ENCODE measurements at places on chromosomes 3 and 15.

DNA sequence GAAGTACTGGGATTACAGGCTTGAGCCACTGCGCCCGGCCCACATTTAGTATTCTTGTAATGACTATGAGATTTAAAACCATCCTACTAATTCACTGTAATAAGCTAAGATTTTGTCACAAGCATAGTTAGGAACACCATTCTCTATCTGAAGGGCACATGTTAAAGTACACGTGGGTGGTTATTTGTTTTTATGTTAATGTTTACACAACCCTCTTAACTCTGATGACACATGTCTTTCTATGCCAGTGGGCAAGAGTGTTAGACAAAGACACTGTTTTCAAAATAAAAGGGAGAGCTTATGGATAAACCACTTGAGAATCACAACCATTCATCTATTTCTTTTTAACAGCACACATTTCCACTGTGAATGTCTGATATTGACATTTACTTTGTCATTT lies 537.6 kb upstream of the IL12A start:
- no peak for DNase-seq

DNA sequence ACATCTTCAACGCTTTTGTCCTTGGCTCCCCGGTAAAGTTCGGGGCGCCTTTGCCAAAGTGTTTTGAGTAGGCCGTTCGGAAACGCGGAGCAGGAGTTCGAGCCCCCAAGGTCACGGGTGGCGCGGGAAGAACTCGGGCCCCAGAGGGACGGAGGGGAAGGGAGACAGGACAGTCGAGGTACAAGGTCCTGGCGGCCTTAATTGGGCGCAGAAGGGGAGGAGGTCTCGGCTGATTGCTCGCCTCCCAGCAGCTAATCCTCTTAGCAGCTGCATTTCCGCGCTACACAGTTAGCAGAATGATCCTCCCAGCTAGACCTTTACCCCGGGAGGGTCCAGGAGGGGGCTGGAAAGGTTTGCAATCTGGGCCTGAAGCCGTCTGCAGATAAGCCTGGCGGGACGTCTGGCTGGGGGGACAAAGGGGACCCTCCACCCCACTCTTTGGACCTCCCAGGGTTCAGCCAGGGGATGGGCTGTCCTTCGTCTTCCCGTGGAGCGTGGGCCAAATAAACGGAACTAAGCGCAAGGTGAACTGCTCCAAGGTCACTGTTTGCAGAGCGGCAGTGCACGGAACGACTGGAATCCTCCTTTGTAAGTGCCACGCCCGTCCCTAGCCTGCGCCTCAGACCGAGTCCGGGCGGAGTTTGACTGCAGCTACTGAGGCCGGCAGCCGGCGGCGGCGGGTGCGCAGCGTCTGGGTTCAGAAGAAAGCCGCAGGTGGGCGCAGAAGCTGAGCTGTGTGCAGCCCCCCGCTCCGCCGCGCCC lies 7.2 kb downstream of the EOMES start:
- no peak for DNase-seq

DNA sequence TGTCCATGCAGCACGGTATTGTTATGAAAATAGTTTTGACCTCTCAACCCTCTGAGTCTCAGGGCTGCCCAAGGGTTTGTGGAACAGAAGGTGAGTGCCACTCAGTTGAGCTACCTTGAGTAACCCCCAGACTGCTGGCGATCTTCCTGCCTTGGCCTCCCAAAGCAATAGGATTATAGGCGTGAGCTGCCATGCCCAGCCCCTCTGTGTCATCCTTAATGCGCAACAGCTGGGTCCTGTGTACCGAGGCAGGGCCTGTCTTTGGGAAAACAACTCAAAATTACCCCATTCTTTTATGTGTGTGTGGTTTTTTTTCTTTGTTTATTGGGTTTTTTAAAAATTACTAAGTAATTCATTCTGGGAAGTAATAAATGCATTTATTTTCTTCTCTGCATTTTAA lies 78.3 kb upstream of the TPM1 start:
- DNase-seq: no peak

- DNase-seq: no peak
Measured at GRCh38 chr15:58977887-58978286, 9.6 kb upstream of the RNF111 start.

DNA sequence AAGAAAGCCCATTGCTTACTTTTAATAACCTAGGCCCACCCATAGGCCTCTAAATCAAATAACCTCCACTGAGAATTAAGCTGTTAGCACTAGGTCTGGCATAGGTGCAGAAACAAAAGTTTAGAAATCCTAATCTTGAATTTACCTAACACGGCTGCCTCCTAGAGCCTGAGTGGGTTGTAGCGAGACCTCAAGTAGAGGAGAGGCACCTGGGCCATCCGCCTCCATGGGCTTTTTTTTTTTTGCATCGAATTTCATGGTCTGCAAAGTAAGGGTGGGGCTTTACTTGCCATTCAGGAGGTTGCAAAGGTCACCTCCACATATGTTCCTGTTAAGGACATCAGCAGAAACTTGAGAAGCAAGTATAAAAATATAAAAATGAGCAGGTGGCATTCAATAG lies 6.6 kb upstream of the TPM1 start:
- no peak for DNase-seq

GRCh38 chr3:110750201-110750600 lies 321.4 kb upstream of the NECTIN3 start:
- DNase-seq: no peak

- DNase-seq: no peak
Measured at GRCh38 chr15:75058127-75058905, 34.9 kb downstream of the PPCDC start.

DNA sequence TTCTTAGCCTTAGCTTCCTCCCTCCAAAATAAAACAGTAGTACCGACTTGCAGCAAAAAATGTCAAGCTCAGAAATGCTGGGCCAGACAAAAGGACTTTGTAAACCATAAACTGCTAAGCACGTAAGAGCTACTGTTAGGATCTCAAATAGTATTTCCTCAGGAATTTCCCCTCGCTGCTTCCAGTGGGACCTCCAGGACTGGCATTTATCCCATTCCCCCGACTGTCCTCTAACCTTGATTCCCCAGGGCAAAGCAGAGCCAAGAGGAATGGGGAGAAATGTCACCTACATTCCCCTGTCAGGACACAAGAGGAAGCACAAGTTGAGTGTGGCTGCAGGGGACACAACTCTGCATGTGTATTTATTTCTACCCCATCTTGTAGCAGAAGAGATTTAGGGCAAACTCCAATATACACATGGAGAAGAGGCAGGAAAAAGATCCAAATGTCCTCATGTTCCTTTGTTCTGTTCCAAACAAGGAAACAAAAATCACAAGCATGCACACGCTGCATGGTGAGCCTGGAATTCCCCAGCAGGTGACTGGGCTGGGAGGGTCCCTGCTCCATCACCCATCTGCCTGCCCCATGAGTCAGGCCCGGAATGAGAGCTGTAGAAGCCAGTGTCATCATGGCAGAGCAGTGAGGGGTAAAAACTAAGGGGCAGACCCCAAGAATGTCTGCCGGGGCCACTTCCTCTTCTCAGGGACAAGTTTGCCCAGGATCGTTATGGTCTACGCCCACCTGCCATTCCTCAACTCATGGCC lies 4.2 kb downstream of the STOML1 start:
- DNase-seq: no peak

DNA sequence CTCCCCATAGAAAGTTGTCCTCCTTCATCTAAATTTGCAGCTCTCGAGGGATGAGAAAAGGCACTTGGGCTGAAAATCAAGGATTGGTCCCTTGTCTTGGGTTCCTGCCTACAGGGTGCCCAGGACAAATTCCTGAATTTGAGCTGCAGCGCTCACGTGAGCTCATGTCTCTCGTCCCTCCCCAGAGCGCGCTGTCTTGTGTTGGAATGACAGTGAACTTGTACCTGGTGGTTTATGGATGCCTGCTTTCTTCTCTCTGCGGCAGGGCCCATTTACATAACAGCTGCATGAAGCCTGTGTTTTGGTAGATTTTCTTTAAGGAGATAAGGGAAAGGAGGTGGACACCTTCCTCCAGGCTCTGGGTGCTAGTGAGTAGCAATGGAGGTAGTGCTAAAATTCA lies 4.3 kb downstream of the RYR3 start:
- DNase-seq: no peak

DNA sequence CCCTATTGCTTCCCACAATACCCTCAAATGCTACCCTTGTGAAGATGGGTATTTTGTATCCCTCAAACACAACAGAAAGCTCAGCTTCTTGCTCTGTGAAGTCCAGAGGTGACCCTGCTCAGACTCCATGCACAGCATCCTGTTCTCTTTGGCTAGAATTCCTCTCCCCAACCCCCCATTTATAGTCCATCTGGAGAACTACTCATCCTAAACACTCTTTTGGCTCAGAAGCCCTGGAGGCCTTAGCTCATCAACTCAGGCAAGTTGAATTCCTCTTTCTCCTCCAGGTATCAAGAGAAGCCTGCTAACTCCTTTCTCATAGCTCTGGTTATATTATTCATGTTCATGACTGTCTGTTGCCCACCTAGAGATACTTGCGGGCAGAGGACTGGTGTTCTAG lies 18.3 kb upstream of the GASK1A start:
- no peak for DNase-seq

- DNase-seq: no peak
Measured at GRCh38 chr15:76380249-76380648, 43.7 kb downstream of the ISL2 start.

DNA sequence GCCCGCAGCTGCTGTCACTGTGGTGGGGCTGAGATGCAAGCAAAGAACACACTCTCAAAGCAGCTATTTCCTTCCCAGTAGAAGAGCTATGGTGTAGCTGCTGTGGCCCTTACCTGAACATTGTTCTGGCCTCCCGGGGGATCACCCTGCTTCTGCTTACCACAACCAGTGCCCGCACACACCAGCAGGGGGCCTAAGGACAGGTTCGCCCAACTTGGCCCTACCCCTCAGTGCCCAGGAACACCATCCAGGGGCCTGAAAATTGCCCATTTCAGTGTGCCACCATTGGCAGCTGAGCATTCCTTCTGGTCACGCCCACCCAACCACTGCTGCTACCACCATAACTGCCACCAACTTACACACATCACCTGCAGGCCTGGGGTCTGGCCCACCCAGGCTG lies 113.0 kb downstream of the TP63 start:
- DNase-seq: no peak

- no peak for DNase-seq
Measured at GRCh38 chr3:113249111-113249510, 37.8 kb downstream of the BOC start.

DNA sequence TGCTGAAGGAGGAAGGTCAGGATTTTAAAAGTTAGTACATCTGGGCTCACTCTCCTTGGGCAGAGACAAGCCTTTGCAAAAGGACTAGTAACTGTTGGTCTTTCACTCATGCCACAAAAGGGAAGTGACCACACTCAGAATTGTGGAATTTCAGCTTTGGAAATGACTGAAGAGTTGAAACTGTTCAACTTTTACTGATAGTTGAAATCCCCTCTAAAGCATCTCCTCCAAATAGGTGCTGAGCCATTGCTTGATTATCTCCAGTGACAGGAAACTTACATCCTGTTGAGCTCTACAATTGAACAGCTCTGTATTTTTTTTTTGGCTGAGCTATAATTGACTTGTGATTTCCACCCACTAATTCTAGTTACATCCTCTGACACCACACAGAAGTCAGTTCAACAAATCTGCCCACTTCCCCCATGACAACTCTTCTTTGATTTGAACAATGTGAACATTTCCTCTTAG lies 254.8 kb upstream of the TPRG1 start:
- no peak for DNase-seq

DNA sequence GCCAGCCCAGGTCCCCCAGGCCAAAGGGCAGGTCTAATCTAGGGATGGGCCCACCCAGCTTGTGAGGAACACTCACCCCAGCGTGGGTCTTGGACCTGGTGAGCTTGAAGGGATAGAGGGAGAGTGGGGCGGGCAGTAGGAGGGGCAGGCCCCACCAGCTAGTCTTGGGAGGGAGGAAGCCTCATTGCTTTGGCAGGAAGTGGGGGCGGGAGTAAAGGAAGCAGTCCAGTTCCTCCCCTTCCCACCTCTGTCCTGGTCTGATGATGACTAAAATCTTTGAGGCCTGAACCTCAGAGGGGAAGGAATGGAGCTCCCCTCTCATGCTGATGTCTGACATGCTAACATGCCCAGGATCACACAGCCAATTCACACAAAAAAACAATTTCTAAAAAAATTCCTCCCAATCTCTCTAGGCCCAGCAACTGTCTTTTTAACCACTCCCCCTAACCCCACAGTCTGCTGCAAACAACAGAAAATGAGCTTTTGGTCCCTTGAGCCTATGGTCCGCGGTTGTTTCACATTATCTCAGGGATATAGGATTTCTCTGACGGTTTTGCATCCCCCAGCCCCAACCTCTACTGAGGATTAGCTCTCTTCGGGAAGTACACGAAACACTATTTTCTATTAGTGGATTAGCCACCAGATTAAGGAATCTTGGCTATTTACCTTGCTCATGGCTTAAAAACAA lies 30.7 kb upstream of the DUSP7 start:
- peak; percentile 46 for DNase-seq

- DNase-seq: no peak
Measured at GRCh38 chr15:38257676-38258075, 5.0 kb downstream of the SPRED1 start.

GRCh38 chr3:169508426-169508825 lies 155.1 kb downstream of the MECOM start:
- DNase-seq: no peak

GRCh38 chr3:10140996-10141546 lies 507 bp upstream of the VHL start:
- DNase-seq: no peak

DNA sequence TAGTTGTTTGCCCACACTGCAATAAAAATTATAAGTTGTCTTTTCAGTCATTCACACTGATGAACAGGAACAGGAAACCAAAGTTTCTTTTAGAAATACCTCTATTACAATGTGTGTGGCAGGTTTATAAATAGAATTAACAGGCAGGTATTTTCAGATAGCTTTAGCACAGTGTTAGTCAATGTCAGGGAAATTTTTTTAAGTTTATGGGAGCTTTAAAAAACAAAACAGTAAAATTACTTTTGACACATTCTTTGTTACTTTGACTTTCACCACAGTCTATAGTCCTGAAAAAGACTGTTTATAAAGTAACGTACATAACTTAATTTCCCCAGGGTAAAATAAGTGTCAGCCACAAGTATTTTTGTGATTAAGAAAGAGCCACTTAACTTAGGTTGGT lies 38.1 kb downstream of the SERPINI1 start:
- no peak for DNase-seq

Measured in heart right ventricle (tissue), 16 donors.